HCT116 (cell line): ENCODE measurements at places on chromosomes 13 and 19.

DNA sequence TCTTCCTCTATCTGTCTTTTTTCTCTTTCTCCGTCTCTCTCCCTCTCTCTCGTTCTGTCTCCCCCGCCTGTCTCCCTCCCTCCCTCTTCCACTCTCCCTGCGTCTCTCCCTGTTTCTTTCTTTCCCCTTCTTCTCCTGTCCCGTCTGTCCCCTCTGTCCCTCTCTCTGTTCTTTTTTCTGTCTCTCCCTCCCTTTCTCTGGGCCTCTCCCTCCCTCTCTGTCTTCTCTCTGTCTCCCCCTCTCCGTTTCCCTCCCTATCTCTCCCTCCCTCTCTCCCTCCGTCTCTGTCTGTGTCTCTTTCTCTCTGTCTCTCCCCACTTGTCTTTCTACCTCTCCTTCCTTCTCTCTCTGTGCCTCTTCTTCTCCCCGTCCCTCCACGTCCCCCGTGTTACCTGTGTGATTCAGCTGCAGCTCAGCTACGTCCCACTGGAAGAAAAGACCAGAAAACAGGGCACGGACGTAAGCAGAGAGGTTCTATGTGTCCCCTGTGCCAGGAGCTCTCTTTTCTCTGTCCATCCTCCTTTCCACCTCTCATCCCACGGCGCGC is 1.2 kb downstream of the CD70 start:
- DNase-seq = no peak

DNA sequence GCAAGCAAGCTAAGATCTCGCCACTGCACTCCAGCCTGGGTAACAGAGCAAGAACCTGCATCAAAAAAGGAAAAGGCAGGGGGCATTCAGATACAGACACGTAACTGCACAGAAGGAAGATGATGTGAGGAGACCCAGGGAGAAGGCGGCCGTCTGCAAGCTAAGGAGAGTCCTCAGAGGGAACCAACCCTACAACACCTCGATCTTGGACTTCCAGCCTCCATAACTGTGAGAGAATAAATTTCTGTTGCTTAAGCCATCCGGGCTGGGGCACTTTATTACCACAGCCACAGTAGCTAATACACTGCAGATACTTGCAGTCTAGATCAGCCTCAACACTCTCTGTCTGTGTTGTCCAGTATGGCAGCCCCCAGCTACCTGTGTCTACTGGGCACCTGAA is 7.9 kb downstream of the TICAM1 start:
- no peak for DNase-seq

DNA sequence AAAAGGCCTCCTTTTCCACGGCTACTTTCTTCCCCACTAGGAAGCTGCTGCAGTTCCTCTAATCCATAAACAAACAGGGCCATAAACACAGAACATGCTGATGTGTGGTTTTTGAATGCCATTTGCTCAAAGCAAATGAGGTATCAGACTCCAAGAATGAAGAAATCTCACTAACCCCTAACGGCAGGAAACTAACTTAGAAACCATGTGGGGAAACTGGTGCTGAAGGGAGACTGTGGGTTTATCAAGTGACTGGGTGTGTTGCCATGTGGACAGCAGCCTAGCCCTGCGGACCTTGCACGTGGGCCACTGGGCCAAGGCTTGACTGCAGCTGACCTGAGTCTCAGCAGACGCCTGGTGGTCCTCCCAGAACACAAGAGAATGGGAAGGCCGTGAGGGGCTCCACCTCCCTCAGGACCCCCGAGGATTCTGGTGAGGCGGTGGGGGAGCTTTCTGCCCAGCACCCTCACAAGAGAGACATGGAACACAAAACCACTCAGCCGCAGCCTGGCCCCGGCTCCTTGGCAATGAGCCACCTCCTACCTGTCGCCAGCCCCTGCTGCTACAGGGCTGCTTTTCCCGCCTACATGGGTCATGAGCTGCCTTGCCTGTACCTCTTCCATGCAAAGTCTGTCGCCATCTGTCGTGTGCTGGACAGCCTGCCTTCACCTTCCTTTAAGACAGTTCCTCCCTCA is 10.6 kb downstream of the SLC15A1 start:
- DNase-seq = no peak

GRCh38 chr13:103130146-103130545 is 63.9 kb upstream of the SLC10A2 start:
- no peak for DNase-seq

- DNase-seq = no peak
Measured at GRCh38 chr19:41705393-41706174, 2.8 kb upstream of the CEACAM5 start.

DNA sequence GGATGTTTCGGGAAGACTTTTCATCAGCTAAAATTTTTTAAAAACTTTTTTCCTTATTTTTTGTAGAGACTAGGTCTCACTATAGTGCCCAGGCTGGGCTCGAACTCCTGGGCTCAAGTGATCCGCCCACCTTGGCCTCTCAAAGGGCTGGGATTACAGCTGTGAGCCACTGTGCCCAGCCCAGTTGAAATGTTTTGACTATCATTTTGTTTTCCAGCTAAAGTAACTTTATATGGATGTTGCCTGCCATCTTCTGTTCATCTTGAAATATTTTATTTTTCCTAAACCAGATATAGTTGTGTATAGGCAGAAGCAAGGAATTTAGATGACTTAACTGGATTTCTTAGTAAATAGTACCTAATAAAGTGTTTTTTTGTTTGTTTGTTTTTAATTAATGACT is 7.0 kb downstream of the CAB39L start:
- no peak for DNase-seq

DNA sequence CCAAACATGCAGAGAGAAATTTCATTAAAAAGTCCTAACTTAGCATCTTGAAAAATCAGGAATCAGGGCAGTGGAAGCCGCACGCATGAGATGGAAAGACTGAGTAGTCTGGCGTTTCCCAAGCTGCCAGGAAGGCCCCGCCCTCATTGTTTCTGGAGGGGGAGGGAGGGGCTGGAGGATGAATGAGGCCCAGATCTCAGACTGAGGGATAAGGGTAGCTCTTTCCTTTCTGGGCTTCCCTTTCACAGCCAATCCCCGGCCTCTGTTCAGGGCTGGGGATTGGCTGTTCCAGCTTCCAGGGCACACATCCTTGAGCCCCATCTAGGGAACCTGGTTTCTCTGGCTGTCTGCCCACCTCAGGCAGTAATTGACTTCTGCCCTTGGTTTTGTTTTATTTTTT is 7.3 kb downstream of the C19orf53 start:
- DNase-seq = peak; percentile 54

DNA sequence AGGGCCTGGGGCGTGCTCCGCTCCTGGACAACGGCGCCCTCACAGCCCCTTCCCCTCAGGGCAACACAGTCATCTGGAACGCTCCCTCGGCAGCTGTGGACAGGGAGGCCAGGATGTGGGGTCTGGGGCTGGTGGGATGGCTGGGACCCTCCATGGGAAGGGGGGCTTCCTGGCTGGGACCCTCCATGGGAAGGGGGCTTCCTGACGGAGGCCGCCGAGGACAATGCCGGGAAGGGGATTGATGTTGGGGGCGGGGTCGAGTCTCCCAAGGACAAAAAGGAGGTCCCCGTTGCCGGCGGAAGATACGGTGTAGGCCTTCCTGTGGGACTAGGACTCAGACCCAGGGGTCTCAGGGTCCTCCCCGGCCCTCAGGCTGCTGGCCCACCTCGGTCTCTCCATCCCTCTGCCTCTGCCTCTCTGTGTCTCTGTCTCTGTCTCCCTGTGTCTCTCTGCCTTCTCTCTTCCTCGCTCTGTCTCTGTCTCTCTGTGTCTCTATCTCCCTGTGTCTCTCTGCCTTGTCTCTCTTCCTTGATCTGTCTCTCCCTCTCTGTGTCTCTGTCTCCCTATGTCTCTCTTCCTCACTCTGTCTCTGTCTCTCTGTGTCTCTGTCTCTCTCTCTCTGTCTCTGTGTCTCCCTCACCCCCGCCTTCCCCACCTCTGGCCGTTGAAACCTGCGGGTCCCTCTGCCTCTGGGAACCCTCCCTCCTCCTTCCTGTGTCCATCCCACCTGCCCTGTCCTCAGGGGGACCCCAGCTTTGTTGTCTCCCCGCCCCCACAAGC is 2.7 kb upstream of the MADCAM1 start:
- no peak for DNase-seq

DNA sequence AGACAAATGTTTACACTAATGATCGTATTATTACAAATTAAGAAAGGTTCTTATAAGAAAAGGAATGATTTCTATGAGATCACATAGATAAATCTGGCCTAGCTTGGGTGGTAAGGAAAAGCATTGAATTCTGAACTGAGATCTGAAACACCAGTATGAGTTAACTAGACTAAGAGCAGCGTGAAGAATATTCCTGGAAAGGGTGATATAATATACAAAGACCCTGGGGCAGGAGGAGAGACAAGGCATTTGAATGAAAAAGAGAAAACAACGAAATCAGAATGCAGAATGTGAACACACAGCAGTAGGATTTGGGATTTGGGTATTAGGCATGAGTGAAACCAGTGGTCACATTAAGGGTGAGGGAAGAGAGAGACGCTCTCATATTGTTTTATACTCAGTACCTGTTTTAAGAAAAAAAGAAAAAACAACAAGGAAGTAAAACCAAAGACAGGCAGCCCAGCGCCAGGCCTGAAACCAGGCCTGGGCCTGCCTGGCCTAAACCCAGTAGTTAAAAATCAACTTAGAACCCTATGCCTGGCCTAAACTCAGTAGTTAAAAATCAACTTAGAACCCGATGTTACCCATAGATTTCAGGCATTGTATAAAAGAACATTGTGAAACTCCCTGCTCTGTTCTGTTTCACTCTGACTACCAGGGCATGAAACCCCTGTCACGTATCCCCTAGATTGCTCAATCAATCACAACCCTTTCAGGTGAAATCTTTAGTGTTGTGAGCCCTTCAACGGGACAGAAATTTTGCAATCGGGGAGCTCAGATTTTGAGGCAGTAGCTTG is 287.1 kb downstream of the ITGBL1 start:
- no peak for DNase-seq

GRCh38 chr19:41753159-41753558 is 2.2 kb upstream of the CEACAM6 start:
- DNase-seq = peak; percentile 34

DNA sequence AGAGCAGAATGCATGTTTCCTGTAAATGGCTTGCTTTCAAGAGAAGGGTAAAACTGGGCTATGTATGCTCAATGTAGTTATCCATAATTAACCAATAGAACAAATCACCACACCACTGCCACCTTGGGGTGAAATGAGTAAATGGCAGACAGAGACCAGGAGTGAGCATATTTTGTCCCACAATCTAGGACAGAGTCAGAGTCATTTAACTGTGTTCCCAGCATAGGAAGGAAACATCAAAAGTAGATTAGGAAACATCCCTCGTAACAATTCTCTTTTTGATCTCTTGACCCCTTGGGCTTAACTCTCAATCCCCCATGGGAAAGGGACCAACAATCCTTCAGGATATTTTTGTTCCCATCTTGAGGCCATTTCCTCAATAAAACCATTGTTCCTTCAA is 224.8 kb downstream of the NHLRC3 start:
- peak; percentile 24 for DNase-seq

- DNase-seq = no peak
Measured at GRCh38 chr19:17538684-17539237, 16.7 kb upstream of the COLGALT1 start.

DNA sequence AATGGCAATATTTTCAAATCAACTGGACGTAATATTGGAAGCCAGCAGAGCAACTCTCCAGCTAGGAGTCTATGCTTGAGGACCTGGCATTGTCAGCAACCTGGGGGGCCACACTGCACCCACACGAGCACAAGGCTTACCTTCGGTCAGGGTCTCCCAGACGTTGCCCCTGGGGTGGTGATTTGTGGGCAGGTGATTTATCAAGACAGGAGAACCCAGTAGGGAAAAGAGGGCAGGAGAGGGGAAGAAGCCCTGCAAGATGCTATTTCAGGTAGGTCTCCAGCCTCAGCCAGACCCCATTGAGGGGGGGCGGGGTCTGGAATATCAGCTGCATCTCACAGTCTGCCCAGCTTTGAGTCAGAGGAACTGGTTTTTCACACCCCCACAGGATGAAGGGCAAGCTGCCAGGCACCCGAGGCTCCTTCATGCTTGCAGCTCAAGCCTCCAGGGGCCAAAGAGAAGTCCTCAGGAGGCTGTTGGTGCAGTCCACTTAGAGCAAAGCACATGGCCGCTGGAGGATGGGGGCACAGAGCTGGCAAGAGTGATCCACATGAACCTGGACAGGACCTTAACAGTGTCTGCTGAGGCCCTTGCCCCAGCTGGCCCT is 80.9 kb upstream of the UQCRFS1 start:
- DNase-seq = no peak

DNA sequence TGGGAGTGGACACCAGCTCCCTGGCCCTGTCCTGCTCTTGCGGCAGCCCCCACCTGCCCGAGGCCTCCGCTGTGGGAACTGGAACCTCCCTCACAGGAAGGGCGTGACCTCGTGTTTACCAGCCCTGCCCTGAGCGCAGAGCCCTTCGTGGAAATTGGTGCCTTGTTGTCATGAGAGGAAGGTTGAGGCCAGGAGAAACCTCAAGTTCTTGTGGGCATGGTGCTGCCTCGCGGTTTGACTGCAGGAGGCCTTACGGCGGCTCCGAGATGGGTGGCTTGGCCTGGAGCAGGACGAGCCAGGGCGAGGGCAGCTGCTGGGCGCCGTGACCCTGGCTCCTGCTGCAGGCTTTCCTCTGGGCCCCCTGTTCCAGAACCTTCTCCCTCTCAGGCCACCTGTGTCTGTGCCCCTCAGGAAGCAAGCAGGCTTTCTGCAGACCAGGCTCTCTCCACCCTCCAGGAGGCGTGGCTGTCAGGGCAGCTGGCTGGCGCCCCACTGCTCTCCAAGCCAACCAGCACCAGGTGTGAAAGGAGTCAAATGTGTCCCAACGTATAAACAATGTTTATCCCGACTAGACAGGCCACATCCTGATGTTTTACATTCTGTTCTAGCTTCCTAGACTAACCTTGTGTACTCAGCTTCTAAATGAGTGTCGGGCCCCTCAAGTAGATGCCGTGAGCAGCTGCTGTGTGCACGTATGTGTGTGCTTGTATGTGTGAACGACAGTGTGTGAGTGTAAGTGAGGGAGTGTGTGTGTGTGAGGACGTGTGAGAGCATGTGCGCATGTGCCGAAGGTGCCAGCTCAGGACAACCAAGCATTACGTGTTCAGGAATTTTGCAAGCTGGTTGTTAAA is 10.4 kb upstream of the RASA3 start:
- DNase-seq = no peak

DNA sequence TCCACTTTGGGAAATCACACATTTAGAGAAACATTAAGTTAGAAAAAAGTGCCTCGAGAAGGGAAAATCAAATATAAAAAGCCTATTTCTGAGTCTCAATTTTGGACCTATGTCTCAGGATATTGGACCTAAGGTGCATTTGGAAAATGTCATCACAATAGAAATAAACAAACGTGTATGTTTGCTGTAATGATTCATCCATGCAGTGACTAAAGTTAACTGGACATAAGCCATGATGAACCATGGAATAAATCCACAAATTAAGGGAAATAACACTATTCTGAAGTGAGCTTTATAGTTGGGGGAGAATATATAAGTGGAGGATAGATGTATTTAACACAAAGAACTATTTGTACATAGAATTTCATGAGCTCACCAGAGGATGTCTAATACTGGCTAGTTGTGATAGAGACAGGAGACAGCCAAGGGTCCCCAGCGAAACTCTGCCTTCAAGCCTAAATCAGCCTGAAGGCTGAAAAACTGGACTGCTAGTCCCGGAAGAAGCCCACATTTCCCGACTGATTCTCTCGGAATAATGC is 963.3 kb upstream of the SPRY2 start:
- no peak for DNase-seq

- no peak for DNase-seq
Measured at GRCh38 chr13:97225533-97225932, 3.4 kb downstream of the MBNL2 start.
